Gastroesophageal sphincter (tissue), 4 donors: ENCODE measurements at places on chromosomes 5 and 9.

- ATAC-seq: no peak
Observed at GRCh38 chr5:81226286-81226685, 6.8 kb upstream of the CKMT2 start.

GRCh38 chr9:7960320-7961050 is 160.9 kb upstream of the DMAC1 start:
- no peak for ATAC-seq

DNA sequence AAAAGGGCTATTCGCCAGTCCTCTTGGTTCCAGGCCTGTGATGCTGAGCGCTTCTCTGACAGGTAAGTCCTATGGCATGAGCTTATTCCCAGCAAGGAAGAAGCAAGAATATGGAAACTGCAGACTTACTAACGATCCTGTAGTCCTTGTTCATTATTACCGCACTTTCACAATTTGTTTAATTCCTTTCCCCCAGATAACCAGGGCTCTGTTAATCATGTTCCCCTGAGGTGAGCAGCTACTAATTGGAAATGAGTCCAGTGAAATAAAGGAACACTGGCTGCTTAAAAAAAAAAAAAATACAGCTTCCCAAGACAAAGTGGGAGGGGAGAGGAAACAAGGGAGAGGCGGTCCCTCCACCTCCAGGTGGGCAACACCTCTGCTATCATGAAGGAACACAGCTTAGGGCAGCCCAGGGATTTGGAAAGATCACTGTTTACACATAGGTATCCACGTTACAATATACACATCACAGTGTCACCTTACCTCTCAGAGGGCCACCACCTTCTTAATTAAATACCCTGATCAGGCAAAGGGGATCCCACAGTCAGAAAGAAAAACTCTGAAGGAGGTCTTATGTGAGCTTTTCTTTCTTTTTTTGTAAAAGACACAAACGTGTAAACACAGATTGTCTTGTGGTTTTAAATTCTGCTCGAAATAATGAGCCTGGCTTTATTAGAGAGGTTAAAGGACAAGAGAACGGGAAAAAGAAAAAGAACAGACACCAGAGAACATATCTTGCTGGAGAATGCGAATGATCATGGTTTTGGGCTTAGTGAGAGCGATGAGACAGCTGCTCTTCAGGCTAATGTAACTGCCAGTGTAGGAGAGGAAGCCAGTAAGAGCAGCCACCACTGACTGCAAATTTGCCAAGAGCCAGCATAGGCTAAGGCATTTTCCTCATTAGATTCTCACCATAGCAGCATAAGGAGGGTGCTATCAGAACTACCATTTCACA is 258.6 kb downstream of the CRB2 start:
- no peak for ATAC-seq

DNA sequence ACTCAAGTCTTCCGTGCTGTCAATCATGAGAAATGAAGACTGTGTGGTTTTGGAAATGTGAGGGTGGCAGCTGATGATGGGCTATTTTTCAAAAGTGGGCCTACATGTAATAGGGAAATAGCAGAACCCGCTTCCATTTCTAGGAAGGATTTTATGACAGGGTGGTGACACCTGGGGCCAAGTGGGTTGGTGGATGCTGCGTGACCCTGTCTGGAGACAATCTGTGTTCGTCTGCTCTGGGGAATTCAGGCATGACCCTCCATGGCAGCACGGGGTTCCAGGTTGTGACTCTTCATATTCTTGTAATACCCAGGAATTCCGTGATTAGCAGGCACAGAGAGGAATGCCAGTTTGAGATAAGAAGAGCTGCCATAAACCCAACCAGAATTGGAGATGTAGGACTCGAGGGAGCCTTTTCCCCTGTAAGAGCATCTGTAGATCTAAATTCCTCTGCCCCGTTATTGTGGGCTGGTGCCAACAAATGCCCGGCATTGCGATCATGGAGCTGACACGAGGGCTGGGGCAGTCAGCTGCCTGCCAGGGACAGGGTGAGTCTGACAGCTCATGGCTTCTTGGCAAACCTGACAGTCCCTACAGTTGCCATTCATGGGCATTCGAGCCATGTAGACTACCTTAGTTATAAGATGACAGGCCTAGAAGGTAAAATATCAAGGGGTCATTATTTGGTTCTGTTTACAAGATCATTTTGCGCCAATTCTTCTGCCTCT is 279.7 kb downstream of the GADD45G start:
- ATAC-seq: no peak

GRCh38 chr5:173472164-173472563 is 143.9 kb upstream of the STC2 start:
- ATAC-seq: peak; percentile 95

GRCh38 chr5:65986050-65986451 is 59.7 kb downstream of the ERBIN start:
- ATAC-seq: no peak

- ATAC-seq: no peak
Observed at GRCh38 chr5:22776285-22776684, 76.9 kb downstream of the CDH12 start.

DNA sequence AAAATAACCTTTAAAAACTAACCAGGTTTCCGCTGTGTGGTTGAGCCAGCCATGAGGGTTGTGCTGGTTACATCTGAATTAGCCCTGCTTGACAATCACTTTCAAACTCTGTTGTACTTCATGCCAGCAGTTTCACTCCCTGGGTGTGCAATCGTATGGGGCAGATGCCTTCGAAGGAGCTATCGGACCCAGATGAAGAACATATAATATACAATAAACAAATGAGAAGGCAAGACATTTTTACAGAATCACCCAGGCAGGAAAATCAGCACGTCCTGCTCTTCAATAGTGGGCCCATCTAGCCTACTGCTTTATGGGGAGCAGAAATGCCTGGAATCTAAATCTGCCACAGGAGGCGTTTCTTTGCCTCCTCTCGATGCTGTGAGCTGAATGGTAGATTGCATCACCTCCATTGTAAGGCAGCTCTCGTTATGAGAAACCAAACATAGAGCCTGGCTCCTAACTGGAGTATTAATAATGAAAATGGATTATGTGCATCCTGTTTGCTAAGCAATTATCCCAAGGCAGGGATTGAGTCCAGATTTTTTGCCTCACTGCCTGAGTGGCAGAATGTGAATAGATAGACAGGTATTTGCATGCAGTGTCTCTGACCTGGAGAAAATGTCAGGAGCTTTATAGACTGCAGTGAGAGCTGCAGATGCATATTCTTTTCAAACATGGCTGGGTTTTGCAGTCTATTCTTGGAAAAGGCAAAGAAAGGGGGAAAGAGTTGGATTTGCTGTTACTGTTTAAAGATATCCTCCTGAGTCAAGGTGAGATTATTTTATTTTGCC is 143.3 kb upstream of the SMARCA2 start:
- no peak for ATAC-seq

GRCh38 chr5:43643750-43644149 is 40.8 kb downstream of the NNT start:
- no peak for ATAC-seq

DNA sequence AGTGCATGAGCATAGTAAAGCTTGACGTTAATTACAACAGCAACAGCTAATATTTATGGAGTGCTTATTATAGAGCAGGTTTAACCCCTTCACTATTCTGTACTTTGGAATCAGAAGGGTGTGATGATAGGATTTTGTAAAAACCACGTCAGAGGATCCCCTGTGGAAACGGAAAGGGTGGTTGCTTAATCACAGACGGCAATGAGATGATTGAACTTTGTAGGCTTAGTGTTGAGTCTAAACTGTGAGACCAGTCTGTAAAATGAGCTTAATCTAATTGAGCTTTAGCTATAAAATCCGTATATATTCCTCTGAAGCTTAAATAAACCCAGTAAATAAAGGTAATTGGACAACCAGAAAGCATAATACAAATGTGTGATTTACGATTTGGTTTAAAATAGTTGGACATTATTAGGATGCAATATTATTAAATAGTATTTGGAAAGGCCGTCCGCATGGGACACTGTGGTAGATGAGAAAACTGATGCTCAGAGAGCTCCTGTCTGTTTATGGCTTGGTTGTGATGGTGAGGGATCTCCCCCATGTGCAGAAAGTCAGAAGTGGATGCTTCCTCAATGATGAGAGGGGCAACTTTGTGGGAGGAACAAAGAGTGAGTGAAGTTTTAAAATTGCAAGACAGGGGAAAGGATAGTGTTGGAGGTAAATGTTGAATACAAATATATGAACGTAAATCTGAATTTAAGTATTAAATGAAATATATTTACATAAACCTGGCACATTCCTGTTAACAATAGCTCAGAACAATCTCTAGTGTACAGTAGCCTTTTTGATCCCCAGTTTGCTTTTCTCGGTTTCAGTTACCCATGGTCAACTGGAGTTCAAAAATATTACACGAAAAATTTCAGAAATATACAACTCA is 23.4 kb upstream of the SCGB3A2 start:
- no peak for ATAC-seq

DNA sequence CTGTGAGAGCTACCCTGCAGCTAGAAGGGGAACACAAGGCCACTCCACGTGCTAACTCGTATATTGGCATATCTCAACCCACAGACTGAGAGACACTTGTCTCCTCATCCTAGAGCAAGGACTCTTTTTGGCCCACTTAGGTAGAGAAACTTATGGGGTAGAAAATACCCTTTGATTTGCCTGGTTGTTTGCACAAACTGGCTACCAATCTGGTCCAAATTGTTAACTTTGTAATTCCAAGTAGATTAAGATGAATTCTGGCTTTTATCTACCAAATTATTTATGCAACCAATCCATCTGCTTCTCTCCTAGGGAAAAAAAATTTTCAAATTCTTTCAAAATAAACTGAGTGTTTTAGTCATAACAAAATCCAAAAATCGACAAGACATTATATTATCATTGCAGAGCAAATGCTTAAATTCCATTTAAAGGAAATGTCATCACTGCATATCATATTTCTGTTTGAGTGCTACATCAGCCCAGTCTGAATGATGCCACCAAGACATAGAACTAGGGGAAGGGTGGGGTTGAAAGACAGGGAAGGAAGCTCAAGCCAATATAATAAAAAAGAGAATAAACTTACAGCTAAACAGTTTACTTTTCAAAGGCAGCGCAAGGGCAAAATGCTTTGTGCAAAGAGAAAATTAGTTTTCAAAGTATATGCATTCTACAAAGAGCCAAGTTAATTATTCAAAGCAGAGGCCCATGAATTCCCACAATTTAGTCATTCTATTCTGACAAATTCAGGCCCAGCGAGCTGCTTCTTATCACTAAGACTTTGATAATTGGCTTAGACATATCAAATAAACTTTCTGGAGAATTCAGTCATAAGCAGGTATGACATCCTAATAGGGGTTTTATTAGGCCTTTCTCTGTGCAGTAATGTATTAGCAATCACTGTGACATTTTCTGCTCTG is 198.0 kb downstream of the CAAP1 start:
- ATAC-seq: no peak

DNA sequence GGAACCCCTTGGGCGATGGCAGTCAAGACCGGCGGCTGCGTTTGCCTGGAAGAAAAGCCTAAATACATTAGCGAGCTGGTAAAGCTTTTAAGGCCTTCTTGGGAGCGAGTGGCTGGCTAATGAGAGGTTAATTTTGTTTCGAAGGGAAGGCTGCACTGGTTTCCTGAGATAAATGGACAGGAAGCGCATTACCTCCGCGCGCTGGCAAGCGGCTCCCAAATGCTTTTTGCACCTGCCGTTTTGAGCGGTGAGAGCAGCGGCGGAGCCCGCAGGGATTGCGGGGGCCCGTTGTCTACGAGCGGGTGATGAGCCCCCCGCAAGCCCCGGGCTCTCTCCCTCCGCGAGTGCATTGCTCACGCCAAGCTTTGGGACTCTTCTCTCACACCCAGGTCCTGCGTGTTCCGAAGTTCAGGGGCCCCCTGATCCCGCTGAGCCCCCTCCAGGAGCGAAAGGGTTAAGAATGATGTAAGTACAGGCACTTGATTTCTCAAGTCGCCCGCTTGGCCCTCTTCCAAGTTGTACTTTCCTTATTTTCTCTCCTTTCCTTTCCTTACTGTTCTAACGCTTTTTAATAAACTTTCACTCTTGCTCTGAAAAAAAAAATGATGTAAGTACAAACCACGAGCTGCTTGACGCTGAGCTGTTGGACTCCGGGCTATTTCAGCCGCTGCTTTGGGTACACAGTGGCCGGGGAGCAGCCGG is 3.1 kb upstream of the RGMB start:
- no peak for ATAC-seq

DNA sequence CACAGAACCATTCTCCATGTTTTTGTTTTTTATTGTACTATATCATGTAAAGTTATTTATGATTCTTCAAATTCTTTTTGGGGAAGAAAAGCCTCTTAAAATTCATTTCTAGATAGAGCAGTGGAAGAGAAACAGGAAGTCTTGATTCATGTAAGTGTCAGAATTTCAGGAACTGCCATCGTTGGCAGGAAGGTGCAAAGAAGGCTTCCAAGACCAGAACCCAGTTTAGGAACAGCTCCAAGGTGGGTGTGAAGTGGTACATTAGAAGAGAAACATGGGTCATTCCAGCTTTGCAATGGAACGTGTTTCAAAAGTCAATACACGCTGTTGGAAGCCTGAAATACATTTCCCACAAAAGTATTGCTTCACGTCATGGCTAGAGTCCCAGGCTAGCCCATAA is 14.8 kb downstream of the SAXO1 start:
- no peak for ATAC-seq

DNA sequence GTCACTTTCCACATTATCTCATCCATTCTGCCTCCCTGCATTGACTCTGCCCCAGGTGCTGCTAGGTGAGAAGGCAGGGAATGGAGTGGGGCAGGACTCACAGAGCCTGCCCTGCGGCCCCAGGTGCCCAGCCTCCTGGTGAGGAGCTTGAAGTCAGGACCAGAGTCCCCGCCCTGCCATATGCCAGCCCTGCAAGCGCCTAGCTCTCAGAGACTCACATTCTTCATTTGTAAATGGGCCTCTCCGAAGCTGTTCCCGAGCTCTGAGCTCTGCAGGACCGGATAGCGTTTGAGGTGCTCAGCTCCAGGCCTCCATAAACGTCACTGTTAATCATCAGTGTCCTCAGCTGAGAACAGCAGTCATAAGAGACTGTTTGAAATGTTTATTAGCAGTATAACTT is 75.1 kb upstream of the STXBP1 start:
- ATAC-seq: no peak

- peak; percentile 97 for ATAC-seq
Observed at GRCh38 chr9:77707383-77708063, 59.4 kb upstream of the GNA14 start.

DNA sequence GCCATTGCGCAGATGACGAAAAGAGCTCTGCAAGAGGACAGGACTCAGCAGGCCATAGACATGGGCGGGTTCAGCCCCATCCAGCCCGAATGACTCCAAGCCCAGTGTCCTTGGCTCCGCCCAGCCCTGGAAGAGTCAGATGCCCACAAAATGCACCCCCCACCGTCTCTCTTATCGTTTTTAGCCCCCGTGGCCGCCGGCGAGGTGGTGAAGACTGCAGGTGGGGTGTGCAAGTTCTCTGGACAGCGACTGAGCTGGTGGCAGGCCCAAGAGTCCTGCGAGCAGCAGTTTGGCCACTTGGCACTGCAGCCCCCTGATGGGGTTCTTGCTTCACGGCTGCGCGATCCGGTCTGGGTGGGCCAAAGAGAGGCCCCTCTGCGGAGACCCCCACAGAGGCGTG is 2.1 kb downstream of the ADGRD2 start:
- no peak for ATAC-seq

- ATAC-seq: no peak
Observed at GRCh38 chr5:168401880-168402279, 84.4 kb upstream of the RARS1 start.

GRCh38 chr5:131265311-131265803 is 1.5 kb downstream of the CDC42SE2 start:
- no peak for ATAC-seq
